ENCODE measurements at places on chromosomes 3 and 15.

DNA sequence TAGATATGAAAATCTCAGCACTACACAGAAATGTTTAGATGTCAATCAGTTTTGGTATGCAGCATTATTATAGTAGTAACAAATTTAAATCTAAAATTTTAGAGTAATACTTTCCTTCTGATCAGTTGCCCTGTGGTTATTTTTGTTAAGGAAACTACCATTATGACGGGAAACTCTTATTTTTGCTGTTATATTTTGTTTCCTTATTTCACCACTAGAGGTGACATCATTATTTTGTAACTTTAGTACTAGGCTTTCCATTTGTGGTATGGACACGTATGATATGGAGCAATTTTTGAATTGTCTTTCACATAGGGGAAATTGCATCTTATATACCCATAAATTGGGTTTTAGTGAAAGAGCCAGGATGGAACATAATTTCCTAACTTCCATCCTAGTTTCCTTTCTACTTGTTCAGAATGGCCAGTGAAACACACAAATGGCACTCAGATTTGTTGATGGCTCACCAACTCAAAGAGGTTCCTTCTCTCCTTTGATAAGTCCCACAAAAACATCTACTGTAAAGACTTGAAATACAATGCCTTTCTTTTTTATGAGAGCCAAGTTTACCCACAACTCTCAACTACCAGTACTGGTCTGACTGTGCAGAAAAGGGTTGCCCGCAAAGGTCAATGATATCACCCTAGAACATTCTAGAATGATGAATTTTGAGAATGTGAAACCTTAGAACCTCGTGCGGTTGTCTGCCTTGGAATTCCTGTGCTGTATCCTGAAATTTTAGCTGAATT, 19.4 kb upstream of the PPP4R2 start:
- DNase-seq: no peak

- DNase-seq: no peak
Observed at GRCh38 chr3:10599444-10599843, 94.1 kb upstream of the ATP2B2 start.

GRCh38 chr3:109553591-109554371, 216.4 kb upstream of the DPPA4 start:
- DNase-seq: no peak

DNA sequence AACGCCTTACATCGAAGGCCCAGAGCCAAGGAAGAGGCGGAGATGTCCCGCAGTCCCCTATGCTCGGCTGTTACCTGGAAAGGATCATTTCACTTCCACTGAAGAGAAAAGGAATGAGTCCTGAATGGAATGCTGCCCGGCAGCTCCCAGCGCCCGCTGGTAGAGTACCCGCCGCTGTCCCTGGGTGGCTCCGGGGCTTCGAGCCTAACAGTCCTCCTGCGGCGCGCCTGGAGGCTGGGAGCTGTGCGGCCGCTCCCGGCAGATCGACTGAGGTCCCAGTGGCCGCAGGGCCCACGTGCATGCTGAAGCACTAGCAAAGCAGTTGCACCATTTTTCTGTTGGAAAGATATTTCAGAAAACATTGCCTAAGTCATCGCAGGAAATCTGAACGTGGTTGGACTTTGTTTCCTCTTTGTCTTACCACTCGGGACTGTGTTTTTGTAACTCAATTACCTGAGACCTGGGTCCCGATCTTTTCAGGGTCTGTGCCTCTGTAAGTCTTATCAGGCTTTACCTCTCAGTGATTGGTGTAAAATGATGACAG, 984 bp downstream of the RNU6-1 start:
- DNase-seq: peak; percentile 75

DNA sequence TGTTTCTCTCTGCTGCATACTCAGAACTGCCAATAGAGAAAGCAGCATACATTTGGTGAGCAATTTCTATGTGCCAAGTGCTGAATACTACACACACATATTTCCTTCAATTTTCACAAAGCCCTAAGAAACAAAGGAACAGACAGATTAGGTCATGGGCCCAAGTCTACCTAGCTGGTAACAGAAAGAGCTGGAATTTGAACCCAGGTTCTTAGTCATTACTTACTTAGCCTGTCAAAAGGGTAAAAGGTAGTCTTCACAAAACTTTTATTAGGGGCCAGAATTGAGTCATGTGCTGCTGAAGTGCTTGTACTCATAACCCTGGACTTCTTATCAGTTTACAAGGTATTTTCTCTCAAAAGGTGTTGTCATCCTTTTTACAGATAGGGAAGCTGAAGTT, 10.4 kb upstream of the ABHD17C start:
- no peak for DNase-seq

DNA sequence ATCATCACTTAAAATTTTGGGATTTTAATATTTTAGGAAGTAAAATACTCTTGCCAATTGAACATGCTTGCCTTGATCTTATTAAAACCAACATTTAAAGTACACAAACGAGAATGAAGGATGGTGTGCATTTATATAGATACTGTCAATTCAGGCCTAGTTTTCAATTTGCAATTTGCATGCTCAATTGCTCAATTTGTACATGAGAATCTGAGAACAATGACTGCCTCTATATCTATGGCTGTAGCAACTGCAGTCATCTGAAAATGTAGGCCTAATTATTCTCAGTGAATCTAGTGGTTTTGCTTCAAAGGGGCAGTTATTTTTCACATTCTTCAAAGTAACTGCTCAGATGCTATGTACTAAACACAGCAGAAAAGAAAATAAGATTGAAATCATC, 18.8 kb downstream of the ZBBX start:
- DNase-seq: no peak

DNA sequence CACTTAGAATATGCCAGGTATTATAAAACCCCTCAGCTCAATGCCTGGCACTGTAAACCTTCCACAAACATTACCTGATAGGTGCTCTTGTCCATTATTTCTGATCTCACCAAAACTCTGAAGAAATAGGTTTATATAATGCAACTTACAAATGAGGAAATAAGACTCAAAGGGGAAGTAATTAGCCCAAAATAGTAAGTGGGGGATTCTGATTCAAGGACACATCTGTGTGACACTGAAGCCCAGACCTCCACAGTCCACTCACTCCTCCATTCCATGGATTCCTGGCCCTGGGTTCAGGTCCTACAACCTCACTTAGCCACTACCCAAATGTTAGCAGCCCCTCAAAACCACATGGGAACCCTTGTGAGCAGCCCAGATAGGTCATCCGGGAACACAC, 49.9 kb downstream of the TRANK1 start:
- DNase-seq: no peak

GRCh38 chr3:65627062-65627461, 411.7 kb downstream of the MAGI1 start:
- no peak for DNase-seq

DNA sequence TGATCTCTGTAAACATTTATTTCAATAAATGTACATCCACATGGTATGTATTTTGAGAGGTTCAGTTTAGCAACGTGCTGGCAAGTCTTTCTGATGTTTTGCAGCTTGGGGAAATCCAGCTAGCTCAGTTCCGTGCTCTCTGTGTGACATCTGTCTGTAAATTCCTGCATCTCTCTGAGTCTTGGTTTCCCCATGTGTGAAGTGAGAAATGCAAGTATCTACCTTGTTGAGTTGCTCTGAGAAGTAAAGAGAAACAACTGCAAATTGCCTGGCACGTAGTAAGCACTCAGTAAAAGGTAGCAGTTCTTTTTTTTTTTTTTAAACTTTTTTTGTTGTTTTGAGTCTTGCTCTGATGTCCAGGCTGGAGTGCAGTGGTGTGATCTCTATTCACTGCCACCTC, 30.2 kb upstream of the MORF4L1 start:
- DNase-seq: no peak

GRCh38 chr3:136283627-136284026, 33.5 kb downstream of the PCCB start:
- DNase-seq: no peak

DNA sequence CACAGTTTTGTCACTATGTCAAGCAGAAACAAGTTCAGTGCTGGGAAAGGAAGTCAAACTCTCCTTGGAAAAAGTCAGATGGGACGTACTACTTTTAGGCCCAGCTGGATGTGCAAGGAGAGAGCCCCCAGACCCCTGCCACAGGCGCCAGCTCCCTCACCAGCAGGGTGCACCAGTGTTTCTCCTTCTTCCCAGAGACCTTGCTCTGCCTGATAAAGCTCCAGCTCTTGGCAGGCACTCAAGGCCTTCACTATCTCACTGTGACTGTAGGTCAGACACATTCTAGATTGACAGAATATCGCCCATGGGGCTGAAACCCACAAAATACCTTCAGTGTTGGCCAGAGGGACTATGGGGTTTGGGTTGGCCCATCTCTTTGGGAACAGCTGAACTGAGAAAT, 54.8 kb upstream of the CHRNB4 start:
- DNase-seq: no peak

GRCh38 chr3:60187343-60187742, 1063.9 kb downstream of the FHIT start:
- DNase-seq: no peak

GRCh38 chr3:129282727-129283327, 4.2 kb downstream of the HMCES start:
- no peak for DNase-seq

DNA sequence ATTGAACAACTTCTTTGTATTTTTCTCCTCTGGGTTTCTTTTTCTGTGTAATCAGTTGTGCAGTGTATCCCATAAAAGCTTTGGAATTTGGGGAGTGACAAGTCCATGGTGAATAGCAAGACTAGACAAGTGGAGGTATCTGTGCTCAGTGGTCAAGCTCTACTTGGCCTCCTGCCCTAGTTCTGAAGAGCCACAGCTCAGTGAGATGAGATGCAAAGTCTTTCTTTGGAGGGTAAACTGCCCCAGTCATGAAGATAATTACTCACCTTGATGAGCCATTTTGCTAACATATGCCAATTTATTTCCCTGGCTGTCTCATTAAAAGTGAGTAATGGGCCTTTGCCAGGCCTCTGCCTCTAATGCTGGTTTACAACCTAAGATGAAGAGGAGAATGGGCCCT, 271.2 kb upstream of the TRIM42 start:
- no peak for DNase-seq

GRCh38 chr3:168648321-168648720, 552.6 kb upstream of the GOLIM4 start:
- DNase-seq: no peak

DNA sequence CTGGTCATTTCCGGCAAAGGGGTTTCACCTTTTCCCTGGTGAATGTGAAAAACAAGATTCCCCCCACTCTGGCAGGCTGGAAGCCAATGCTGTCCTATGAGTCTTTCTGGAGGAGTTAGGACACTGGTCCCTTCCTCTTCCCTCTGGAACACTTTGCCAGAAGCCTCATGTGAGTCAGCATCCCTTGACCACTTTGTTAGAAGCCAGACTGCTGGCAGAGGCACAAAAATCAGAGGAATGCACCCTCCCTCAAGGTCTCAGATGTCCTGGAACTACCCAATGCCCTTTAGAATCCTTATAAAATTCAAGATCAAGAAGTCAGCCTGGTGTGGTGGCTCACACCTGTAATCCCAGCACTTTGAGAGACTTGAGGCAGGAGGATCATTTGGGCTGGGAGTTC, 26.6 kb downstream of the ITGB5 start:
- DNase-seq: peak; percentile 60

DNA sequence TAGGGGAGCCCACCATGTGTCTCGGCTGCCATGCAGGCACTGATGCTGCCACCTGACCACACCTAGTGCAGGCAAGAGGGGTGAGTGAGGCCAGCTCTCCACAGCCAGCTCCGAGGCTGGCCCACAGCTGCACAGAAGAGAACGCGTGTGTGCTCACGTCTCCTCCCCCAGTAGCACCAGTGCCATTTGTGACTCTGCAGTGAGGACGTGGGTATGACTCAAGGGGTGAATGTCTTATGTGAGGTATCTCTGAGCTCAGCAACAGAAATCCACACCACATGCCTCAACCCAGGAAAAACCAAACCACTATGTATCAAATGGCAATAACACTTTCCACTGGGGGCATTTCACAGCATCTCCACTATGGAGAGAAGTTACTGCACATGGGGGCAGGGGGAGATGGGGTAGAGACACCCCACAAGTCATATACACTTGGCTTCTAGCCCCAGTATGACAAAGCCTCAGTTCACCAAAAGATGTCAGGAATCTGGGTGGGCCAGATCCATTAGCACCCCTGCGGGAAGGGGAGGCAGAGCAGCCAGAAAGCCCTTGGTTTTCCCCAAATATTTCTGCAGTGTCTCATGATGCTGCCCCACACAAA, 87.6 kb downstream of the LRIG1 start:
- DNase-seq: no peak

- no peak for DNase-seq
Observed at GRCh38 chr3:135848051-135848450, 117.5 kb upstream of the PPP2R3A start.

GRCh38 chr15:63879211-63879610, 45.5 kb upstream of the HERC1 start:
- DNase-seq: peak; percentile 76

GRCh38 chr3:171977860-171978259, 61.5 kb upstream of the FNDC3B start:
- DNase-seq: no peak

DNA sequence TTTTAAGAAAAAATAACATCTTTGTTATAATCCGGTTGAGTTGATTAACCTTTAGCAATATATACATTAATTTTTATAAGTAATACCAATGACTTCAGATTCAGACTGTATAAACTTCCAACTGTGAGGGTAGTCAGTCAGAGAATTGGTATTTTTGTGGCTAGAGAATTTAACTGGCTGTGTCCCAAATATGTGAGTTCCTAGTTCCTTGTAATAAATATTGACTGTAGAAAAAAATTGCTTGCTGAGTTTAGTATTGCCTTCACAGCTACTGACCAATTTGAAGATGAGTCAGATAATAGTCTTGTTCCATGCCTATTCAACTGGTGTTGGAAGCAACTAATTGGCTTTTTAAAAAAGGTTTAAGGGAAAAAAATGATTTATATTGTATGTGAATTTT, 210.8 kb downstream of the GAP43 start:
- no peak for DNase-seq

- peak; percentile 7 for DNase-seq
Observed at GRCh38 chr3:152745646-152746045, 89.3 kb upstream of the P2RY1 start.

DNA sequence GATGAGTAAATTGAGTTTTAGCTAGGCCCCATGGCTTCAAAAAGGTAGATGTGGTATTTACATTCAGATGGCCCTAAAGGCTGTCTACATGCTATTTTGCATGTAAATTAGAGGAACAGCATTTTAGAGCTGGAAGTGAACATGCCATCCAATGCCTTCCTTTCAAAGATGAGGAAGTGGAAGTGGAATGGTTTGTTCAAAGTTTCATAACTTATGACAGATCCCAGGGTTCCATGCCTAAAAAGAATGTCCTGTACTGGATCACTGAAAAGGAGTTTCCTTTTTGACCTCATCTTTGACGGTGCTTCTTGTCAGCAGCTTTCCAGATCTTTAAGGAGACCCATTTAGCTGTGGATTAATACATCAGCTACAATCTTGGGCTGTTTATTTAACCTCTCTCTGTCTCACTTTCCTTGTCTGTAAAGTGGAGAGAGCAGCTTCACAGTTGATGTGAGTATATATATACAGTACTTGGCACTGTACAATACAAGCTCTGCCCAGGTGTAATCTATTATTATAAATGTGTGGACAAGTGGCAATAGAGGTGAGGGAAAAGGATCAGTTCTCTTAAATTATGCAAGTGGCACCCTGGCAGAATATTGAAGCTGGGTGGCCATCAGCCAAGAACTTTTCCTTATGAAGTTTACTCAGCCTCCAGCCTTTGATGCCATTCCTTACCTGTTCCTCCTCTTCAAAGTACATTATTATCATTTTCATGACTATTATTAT, 68.7 kb upstream of the GOLGA8B start:
- DNase-seq: no peak
